NCI-H1930 (cell line): ENCODE measurements at places on chromosomes 5 and 9.

GRCh38 chr9:126589349-126589748 is 24.4 kb upstream of the LMX1B start:
- DNase-seq = no peak

DNA sequence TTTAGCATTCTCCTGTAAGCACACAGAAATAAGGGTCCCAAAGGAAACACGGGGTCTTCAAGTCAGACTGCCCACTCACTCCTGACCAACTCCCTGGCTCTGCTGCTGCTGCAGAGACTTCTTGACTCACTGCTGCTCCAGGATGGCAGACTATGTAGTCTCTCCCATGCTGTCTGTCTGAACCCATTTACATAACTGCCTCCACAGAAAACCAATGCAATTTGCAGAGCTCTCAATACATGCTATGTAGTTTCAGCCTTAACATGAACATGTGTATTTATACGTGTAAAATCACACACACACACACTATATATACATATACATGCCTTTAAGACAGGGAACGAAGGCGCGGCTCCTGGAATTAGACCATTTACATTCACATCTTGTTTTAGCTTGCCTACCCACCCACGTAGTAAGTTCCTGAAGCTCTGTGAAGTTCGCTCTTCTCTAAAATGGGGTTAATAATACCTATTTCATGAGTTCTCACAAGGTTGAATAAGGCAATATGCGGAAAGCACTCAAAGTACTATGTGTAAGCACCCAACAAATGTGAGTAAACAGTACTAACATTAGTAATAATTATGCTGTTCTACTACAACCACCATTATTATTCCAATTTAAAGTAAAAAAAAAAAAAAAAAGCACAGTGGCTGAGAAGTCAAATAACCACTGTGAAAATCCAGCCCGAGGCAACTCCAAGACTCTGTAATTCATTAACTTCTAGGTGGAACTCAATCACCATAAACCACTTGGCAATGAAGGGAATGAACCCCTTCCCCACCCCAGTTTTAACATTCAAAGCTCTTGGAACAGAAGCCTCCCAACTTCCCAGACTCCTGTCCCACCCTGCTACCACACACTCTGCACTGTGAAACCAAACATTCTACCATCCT is 31.8 kb downstream of the PRELID2 start:
- DNase-seq = no peak

- DNase-seq = no peak
Measured at GRCh38 chr5:121271546-121271945, 580.1 kb upstream of the FTMT start.

DNA sequence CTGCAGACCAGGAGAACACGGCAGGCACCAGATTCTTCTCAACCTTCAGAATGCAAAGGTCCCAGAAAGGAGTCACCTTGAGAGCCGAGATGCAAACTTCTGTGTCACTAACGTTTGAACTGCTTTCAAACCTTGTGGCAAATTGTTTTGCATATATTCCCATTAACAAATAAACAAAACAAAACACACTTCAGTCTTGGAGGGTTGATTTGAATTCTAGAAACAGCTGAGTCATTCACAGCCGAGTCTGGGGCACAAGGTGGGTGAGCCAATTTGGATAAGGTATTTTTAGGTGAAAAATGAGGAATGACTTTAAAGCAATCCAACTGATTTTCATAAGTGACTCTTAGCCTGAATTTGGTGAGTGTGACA is 38.8 kb upstream of the ANKRD33B start:
- no peak for DNase-seq

DNA sequence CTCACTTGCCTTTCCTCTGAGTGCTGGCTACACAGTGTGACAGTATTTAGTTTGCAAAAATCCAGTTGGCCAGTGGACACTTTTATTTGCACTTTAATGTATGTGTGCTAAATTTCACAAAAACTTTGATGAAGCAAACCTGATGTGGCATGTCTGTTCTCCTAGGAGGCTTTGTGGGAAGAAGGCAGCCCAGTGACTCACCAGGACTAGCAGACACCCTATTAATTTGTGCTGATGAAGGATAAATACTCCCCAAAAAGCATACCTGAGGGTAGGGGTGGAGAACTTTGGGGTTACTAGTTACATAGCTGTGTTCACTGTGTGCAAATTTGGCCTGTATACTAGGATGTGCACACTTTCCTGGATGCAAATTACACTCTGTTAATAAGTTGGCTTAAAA is 39.3 kb upstream of the IPPK start:
- no peak for DNase-seq
